ENCODE measurements at places on chromosomes 1 and 21.

DNA sequence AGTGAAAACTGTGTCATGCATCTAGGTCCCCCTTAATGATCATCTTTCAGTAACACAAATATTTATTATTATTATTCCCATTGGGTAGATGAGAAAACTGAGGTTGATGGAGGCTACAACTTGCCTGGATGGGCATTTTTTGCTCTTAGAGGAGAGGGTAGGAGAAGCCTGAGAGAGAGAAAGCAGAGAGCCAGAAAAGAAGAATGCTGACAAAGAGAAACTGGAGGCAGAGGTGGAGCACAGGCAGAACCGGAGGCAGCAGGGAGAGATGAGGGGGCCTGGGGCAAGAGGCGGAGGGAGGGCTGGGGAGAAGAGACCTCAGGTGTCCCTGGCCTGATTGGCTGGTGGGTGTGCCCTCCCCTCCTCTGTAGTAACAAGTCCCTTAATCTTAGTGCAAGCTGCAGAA lies 4.1 kb downstream of the BLACAT1 start:
- no peak for DNase-seq

GRCh38 chr21:38621132-38621531 lies 122.9 kb upstream of the ERG start:
- no peak for DNase-seq

DNA sequence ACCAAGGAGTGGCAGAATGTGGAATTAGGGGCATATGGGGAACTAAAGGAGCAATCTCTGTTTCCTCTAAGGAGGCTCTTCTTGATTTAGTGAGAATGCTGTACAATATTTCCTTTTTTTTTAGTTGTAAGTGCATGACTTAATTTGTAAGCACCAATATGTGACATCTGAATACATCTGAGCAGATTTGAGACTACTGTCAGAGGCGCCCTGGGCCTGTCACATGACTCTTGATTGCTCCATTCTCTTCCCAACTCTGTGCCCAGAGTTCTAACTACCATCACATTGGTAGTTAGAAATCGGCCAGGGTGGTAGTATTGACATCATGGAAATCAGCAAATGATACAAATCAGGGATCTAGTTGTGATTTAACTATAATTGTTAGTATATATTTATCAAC lies 110.1 kb upstream of the LMO4 start:
- DNase-seq, result no peak

DNA sequence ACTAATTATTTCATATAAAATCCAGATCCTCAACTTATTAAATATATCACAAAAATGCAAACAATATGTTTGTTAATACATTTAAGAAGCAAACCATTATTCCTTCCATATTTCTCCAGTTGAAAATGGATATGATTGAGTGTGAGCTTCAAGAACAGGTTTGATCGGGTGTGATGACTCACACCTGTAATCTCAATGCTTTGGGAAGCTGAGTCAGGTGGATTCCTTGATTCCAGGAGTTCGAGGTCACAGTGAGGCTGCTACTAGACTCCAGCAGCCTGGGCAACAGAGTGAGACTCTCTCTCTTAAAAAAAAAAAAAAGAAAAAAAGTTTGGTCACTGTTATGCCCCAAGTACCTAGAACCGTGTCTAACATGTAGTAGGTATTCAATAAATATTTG lies 42.9 kb upstream of the RRP15 start:
- DNase-seq, result no peak

GRCh38 chr1:33120436-33121231 lies 39.7 kb downstream of the AZIN2 start:
- DNase-seq, result no peak

All from midbrain (tissue), 1 donor.